Astrocyte of the hippocampus (primary cell): ENCODE measurements at places on chromosomes 12 and 14.

DNA sequence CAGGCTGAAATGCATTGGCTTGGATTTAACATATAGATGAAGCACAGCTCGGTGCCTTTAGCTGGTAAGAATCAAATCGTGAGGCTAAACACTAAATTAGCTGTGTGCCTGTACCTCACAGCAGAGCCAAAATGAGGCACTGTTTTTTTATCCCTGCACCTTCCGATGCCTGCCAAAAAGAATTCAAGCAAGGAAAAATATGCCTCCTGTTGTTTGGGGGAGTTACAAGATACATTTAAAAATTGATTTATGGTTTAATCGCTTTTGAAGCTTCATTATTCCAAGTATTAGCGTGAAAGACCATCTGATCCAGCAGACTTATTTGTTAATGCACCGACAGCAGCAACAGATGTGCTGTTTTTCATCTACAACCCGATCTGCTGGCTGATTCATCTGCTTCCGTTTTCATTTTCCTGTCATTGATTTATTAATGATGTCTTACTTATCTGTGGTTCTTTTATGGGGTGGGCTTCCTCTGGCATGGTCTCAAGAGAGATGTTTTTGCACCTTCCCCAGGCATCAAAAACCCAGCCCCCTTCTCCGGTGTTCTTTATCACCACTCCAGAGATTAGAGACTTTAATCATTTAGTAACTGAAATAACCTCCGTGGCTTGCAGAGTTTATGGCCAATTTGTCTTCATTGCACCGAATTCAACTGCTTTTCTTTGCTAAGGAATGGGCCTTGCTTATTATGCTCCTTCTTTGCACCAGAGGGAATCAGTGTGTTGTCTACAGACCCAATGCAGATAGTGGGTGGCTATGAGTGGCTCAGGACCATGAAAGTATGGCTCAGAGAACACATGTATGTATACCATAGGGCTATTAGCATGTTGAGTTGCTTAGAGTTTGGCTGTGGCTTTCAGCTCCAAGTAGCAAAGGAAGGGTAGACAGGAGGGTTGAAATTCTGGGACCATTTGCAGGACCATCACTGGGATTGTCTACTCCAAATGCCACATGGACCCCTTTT is 166.8 kb upstream of the TMEM260 start:
- DNase-seq = no peak

DNA sequence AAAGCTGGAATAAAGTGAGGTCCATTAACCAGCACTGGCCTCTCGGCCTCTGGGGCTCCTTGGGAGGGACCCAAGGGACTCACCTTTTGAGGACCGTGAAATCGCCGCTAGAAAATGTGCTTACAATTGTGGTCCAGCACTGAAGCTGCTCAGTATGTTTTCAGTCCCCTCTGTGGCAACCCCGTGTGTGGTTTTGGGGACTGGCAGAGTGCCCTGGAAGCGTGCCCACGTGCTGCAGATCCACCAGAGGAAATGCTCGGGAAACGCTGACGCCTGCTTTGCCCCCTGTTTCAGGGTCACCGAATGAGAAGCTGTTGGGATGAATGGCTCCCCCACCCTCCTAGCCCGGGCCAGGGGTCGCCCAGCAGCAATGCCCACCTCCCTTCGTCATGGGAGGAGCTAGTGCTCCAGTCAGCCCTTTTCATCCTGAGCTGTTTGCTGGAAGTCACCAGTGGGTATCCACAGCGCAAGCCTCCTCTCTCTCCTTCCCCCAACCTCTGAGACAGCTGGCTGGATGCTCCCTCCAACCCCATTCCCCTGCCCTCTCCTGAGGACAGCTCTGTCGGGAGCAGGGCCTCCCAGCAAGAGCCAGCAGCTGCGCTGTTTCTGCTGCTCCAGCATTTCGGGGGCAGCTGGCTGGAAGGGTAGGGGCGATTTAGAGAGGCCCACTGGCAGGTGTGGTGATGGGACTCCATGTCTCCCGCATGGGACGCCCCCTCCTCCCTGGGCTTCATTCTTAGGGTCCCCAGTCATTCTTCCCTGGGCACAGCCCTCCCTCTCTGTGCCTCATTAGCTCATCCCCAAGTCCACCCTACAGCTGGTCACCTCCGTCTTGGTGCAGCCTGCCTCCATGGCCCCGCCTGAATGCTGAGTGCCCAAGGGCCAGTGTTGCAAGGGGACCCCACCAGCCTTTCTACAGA is 33.2 kb upstream of the PPP1R13B start:
- peak; percentile 89 for DNase-seq

DNA sequence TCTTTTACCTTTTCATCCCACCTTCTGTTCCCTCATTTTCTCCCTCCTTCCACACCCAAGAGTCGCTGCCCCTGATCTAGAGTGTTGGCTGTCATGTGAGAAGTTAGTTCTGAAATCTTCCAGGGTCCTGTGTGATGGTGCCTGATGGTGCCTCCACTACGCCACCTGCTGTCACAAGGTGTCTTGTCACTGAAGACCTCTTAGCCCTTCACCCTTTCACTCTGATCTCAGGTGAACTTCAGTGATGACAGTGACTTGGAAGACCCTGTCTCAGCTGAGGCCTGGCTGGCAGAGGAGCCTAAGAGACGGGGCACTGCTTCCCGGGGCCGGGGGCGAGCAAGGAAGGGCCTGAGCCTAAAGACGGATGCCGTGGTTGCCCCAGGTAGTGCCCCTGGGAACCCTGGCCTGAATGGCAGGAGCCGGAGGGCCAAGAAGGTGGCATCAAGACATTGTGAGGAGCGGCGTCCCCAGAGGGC is 7.6 kb upstream of the PFDN5 start:
- DNase-seq = peak; percentile 75

DNA sequence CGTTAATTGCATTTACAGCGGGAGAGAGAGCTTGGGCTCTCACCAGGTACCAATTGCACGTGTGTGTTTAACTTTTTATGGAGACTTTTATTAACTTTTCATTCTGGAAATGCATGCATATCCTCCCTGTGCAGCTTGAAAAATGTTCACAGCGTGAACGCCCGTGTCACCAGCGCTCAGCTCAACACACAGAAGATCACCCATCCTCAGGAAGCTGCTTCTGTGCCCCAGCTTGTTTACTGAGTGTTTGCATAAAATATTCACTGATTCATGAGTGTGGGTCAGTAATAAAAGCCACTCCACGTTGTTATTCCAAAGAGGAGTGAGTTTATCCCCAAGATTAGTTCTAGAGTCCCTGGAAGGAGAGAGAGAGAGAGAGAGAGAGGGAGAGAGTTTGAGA is 75.5 kb upstream of the FZD10 start:
- no peak for DNase-seq

GRCh38 chr12:20369305-20370013 is 1.1 kb downstream of the PDE3A start:
- peak; percentile 84 for DNase-seq

DNA sequence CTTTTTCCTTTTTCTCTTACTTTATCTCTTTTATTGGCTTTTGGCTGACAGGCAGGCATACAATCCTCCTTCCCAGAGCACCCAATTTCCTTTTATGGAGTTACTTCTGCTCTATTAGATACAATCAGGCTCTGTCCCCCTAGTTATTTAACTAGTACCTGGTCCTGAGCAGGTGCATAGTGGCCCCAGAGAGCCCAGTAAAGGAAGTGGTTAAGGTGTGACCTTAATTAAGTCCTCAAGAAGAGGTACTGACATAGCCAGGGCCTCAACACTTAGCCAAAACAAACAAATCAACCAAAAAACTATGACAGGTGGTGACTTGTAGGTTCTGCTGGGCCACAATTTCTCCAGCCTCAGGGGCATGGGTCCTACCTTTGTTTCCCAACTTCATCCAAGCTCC is 82.9 kb downstream of the CCDC60 start:
- DNase-seq = no peak

DNA sequence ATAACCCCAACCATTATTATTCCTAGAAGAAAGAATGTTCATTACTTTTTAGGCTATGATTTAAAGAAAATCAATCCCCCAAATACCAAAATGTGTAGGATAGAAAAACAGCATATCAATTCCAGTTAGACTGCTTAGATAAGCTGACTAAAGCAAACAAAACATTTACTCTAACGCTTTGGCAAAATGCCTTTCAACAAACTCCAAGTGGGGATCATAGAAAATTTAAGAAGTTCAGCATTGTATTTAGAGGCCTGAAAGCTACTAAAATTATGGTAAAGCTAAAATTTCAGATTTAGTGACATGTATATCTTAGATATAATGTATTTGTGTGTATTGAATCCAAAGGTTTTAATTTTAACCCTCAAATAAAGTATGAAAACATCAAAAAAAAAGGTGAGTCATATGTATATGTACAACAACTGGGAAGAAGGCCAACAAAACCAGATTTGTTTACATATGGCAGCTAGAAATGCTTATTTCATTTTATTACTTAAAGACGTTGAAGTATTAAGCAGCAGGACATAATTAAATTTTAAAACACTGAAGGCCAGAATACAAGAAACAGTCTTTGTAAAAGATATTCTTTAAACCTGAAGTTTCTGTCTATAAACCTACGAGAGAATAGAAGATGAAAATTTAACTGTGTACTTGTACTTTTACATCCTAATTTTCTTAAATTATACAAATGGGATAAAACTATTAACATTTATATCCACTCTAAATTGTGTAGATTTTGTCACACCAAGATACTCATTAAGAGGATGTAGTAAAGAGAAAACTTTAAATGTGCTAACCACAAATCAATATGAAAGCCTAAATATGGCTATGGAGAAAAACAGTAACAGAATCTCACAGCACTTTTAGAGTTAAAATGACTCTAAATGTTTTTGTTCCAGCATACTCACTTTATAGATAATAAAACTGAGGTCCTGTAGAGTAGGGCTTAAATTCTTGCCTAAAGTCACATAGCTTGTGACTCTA is 71.4 kb downstream of the SLC41A2 start:
- DNase-seq = no peak

GRCh38 chr14:37036669-37037341 is 135.6 kb downstream of the SLC25A21 start:
- DNase-seq = peak; percentile 42

- DNase-seq = peak; percentile 39
These were observed 159.8 kb downstream of the TGFB3 start for GRCh38 chr14:75821831-75822521.

DNA sequence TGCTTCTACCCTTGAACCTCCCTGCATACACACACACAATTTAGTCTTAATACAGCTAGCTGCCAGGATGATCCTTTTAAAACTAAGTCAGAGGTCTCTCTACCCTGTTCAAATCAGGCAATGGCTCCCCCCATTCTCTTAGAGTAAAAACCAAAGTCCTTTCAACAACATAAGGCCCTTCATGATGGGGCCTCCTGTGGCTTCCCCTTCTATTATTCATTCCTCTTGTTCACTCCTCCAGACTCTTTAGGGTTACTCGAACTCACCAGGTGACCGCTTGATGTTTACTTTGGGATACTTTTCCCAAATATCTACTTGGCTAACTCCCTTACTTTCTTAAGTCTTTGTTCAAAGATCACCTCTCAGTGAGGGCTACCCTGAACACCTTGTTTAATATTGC is 30.4 kb downstream of the DENND5B start:
- DNase-seq = no peak

GRCh38 chr12:93379981-93380361 is 2.2 kb downstream of the NUDT4 start:
- peak; percentile 19 for DNase-seq

- peak; percentile 75 for DNase-seq
These were observed 1.4 kb upstream of the ASIC1 start for GRCh38 chr12:50055831-50056638.
